ENCODE measurements at places on chromosomes 12 and 14.
A peak's percentile ranks its signal among the peaks of the same experiment; 100 is the strongest.

GRCh38 chr12:14366209-14367039 lies 942 bp downstream of the ATF7IP start:
- no peak for DNase-seq

DNA sequence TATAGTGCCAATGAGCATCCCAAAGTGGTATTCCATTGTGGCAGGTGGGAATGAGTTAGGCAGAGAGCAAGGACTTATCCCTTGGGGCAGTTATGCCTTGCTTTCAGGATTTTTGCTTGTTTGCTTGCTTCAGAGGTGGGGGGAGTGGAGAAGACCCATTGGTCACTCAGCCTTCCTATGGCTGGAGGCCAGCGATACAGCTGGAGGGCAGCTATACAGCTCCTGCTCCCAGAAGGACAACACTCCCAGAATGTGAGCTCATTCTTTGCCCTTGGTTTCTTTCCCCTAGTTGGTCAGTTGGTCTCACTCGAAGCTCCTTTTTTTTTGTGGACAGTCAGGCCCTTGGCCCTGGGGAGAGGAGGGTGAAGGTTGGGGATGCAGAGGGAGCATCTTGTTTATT lies 14.5 kb downstream of the KRT83 start:
- no peak for DNase-seq

- DNase-seq: no peak
These were observed at the start of gene CEP170B for GRCh38 chr14:104865081-104865630. TSS of gene CEP170B (plus strand) at chr14:104865268. CDS start at chr14:104868451, 3,183 bp downstream.

GRCh38 chr12:54032627-54033100 lies at the start of gene HOXC5:
TSS of gene HOXC5 (plus strand) at chr12:54033050. CDS start at chr12:54033123, 73 bp downstream.
- DNase-seq: peak; percentile 26

GRCh38 chr12:131335456-131335855 lies 375.4 kb upstream of the SFSWAP start:
- DNase-seq: no peak

- DNase-seq: no peak
These were observed 132.3 kb upstream of the CRY1 start for GRCh38 chr12:107225635-107226034.

GRCh38 chr12:46773586-46774321 lies 52.0 kb downstream of the SLC38A4 start:
- DNase-seq: no peak

GRCh38 chr14:98008381-98009113 lies 1211.4 kb downstream of the VRK1 start:
- DNase-seq: no peak

All from NCI-H2029 treated with DMSO at 0.1 percent for 48 hours (cell line).